ENCODE measurements at places on chromosomes 7 and 10.

- no peak for DNase-seq
These were observed 142.5 kb downstream of the MGMT start for GRCh38 chr10:129609551-129609950.

GRCh38 chr10:16799621-16800020, 17.6 kb downstream of the RSU1 start:
- DNase-seq = no peak

- no peak for DNase-seq
These were observed 539 bp upstream of the MKLN1 start for GRCh38 chr7:131327049-131327625.

DNA sequence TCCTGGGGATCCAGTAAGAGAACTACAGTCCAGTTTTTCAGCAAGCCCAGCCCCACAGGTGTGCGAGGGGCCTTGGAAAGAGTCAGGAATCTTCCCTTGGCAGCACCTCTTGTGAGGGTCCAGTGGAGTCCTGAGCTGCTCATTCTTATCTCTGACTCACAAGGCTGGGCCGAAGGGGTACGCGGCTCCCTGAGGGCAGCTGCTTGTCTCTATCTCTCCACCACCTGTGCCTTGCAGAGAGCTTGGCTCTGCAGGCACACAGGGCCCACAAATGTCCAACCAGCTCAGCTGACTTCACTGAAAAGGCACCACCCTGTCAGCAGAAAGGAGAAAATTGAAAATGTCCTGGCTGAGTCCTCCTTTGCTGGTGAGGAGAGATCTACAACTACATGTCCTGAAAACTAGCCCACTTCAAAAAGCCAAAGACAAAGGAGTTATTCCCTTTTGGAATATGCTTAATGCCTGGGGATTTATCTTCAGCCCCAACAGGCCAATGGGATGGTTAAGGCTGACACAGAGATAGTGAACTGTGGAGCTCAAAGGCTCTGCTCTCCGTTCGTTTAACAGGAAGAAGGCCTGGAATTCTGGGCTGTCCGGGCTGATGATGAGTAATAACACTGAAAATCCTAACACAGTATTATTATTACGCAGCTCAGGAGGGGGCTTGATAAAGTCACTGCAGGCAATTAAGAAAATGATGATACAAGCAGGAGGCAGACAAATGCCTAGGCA, 23.4 kb downstream of the UROS start:
- no peak for DNase-seq

DNA sequence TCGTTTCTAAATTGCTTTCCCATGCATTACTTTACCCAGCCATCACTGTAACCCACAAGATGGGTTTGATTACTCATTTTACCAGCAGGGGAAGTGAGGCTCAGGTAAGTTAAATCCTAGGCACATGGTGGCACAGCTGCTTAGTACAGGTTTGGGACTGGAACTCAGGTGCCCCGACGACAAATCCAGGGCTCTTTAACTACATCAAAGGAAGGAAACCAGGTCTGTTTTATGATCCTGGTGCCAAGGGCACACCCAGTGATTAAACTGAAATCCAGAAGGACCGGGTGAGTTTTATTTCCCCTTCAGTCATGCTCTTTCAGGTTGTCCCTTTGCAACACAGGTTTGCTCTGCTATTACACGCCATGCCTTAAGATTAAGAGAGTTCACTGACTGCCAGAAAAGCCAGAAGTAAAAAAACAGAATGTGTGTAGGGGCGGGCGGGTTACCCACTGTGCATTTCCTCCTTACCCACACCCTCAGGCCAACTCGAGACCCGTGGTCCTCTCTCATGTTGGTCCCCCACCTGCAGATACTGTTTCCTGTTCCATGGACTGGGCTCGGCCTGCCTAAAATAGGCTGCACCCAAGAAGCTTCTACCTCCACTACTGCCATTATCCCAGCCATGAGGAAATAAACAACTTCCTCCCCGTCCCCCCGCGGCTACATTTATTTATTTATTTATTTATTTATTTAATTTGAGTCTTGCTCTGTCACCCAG, 55.1 kb upstream of the KDM7A start:
- DNase-seq = no peak

DNA sequence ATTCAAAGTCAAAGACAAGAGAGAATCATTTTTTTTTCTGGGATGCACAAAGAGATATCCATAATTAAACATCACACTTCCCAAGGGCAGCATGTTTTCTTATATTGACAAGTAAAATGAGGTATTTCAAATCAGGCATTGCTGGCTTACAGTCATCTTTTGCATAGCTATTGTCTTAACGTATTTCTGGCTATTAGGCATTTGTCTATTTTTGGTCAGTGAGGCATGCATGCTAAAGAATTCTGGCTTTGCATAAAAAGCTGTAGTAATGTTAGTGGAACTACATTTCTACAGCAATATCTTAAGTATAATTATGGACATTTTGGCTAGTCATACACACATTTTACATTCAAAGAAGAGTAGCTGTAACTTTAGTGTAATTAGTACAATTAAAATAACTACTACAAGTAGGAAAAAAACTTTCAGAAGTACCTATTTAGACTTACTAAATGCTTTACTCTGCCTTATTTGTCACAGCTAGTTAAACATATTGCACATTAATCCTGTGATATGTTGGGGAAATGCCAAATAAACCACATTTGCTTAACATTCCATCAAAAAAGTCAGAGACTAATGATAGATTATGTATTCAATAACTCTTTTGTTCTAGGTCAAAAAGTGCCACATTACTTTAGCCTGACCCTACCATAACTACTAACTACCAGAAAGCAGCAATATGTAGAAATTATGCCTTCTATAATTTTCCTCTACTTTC, 76.4 kb downstream of the RELN start:
- no peak for DNase-seq

DNA sequence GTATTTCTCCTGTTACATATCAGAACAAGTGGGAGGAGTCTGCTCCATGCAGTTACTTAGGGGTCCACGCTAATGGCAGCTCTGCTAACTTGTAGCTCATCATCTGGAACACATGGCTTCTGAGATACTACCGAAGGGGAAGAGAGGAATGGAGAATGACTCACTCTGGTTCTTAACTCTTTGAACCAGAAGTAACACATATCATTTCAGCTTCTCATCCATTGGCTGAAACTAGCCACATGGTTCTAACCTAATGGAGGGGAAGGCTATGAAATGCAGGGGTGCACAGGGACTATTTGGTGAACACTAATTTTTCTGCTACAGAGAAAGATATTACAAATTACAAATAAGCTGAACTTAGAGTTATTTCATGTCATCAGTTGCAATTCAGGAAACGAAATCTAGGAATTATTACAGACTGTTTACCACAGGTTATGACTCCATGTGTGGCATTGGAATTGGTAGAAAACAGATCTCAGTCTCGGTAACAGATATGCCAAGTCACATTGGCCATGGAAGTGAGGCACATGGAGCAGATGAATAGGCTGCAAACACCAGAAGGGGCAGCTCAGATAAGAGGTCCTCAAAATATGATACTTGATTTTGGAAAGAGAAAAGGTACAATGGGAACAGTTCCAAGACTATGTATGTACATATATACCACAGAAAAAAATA, 9.4 kb upstream of the KAT6B start:
- no peak for DNase-seq

Data from stimulated activated CD8-positive, alpha-beta memory T cell treated with anti-CD3 and anti-CD28 coated beads, Interleukin-2, amount 100 ng/mL, for 1 hour (primary cell).